ENCODE measurements at places on chromosomes 16 and 17.

DNA sequence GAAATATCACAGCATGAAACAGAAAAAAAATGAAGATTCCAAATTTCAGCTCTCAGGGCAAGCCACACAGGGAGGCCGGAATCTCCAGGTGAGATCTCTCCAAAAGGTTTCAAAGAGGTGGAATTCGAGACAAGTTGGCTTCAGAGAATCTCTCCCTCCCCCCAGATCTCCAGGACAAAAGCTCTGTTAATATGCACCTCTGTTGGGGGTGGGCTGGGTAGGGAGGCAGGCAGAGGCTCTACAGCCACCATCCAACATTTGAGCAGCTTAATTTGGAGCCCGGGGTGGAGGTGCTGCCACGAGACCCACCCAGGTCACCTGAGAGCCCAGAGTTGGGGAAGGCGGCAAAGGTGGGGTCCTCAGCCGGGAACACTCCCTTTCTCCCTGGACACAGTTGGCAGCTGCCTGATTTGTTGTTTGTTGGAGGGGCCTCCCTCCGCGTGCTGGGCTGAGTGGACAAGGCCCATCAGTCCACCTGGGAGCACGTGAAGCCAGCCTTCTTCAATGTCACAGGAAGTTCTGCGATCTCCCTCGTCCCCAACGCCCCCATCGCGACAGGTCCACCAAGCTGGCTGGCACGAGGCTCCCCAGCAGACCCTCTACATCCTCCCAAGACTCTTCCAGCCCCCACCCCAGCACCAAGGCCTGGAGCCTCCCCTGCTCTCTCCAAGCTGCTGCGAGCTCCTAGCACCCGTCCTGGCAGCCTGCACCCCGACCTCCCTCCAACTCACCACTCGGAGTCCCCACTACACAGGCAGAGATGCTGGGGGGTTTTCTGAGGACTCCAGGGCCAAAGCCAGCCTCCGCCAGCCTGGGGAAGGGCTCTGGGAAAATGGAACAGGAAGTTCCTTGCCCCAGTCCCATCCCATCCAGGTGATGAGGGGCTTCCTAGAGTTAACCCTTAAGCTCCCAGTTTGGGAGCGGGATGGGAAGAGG lies at the start of gene ZSCAN10:
Gene ZSCAN10 (minus strand): TSS at position 836 of the 936 bp plus-strand sequence. CDS start 6,357 bp downstream, outside the sequence.
- no peak for DNase-seq

DNA sequence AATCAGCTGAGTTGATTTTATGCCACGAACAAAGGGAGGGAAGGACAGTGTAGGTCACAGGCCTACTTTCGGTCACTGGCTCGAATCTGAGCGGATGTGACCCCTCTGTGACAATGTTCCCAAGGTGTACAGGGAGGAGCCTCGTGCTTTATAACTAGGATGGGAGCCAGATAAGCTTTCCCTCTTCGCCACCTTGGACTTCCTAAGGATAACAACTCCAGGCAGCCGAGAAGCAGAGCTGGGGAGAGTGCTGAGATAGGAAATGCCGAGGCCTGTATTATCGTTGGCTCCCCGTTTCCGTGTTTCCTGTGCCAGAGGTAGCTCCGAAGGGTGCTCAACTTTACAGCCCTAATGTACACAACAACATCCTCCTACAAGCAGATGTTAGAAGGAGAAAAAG lies 217.8 kb upstream of the IRX3 start:
- DNase-seq, result no peak

- no peak for DNase-seq
These were observed 2.0 kb downstream of the WSCD1 start for GRCh38 chr17:6072157-6072556.

DNA sequence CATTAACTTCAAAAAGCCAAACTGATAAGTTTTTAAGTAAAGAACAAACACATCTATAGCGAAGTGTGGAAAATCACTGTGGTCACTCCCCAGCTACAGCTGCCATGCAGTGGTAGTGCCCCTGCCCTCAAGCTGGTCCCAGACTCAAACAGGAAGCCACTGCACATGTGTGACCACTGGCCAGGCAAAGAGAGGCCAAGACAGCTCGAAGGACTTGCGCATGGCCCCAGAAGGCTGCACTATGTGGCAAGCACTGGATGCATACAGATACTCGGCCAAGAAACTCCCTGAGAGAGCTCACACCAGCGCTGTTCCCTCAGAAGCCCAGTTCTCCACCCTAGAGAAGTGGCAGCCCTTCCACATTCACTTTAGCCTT lies 82.4 kb downstream of the ANKRD11 start:
- no peak for DNase-seq

GRCh38 chr17:62319846-62320245 lies 60.5 kb upstream of the EFCAB3 start:
- no peak for DNase-seq

DNA sequence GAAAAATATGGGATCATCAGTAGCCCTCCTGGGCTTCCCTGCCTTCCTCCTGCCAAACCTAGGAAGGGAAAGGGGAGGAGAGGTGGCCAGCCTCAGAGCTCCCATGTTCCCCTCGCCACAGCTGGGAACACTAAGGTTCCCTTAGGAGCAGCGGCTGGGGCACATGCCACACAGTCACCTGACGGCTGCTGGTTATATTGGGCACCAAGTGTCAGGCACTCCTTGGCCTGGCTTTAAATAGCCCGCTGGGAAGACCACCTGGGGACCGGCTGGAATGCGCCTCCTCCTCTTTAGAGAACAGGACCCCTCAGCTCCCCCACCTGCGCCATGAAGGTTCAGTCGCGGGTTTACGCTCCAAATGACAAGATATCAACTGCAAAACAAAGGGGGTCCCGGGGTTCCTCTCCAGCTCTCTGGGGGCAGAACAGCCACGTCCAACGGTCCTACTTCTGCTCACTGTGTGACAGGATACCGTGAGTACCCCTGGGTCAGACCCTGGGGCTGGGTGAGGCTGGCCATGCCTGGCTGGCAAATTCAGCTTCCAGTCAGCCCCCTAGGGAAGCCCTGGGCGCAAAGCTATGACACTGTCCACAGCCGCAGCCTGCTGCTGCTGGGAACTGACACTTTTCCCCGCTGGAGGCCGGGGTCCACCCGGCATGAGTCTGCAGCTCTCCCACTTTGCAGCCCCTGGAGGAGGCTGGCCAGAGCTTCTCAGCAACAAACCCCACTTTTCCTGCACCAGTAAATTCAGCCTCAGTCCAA lies 3.3 kb downstream of the SMIM5 start:
- DNase-seq, result no peak

DNA sequence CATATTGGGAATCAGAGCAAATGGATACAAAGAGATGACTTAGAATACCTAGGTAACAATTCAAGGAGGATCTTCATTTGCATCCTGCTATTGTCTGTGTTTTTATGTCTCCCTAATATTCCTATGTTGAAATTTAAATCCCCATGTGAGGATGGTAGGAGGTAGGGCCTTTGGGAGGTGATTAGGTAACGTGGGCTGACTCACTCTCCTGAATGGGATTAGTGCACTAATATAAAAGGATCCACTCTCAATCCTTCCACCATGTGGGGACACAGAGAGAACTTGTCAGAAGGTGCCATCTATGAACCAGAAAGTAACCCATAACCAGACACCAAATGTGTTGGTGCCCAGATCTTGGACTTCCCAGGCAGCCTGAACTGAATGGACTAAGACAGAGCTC lies 83.4 kb downstream of the CDH8 start:
- no peak for DNase-seq

DNA sequence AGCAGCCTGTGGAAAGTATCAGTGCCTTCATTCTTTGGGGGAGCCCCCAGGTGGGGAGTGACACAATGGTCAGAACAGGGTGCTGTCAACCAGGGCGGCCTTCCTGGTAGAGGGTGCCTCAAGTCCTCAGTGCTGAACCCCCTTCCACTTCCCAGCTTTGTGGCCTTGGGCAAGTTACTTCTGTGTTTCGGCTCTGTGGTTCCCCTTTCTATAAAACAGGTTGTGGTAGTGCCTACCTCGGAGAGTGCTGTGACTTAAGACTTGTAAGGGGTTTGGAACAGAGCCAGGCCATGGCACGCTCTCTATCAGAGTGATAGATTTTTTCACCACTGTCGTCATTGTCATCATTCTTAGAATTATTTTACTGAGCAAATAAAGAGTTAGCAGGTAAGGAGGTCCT lies 141.1 kb downstream of the CCDC182 start:
- DNase-seq, result no peak
